ENCODE measurements at places on chromosomes 3 and 15. TPM values are rescaled to one million over a fixed set of nuclear protein-coding genes. Genes with fewer than 3 reads are reported as not detected.

DNA sequence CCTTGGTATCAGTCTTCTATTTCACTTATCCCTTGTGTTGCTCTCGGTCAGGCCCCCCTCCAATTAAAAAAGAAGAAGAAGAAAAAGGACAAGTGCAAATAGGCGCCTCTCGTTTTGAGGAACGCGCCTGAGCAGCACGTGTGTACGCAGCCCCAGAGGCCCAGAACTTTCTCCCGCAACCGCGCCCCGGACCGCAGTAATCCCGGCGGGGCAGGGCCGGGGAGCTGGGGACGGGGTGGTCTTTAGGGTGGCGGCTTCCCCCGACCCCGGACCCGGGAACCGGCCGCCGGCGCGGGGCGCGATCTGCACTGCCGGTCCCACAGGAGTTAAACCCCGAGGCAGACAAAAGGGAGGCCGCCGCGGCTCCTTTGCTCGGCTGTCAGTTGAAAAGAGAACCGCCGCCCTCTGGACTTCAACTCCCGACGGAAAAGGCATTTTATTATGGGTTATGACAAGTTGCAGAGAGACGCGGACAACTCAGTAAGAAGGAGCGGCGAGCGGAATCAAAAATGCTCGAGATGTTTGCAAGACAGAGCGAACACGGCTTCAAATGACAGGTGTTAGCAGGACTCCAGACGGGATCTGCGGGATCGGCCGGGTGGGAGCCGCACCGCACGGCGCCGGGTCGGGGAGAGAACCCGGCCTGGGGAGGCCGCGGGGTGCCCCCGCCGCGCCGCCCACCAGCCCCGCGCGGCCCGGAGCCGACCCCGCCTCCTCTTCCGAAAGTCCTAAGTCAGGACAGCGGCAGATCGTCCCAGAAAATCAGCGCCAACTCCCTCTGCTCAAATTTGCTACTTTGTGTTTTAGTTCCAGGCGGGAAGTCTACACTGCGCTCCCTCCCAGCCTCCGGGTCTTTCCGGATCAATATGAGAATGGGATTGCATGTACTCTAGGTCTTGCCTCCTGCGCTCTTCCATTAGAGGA is 79.0 kb downstream of the NR2F2 start:
- no peaks in the 10 kb centered on the region for H3K36me3 ChIP-seq
- peaks cover 94% of the 10 kb centered on the region for H3K27me3 ChIP-seq
- peak overlapping the region; percentile 49 for H3K4me3 ChIP-seq
- H3K27ac ChIP-seq = no peak overlapping the region
- peaks cover 5% of the 10 kb centered on the region for H3K4me1 ChIP-seq

GRCh38 chr15:25766417-25766816 is 96.7 kb downstream of the ATP10A start:
- H3K27ac ChIP-seq = no peak overlapping the region
- DNase-seq = no peak
- no peaks in the 10 kb centered on the region for H3K36me3 ChIP-seq
- no peaks in the 10 kb centered on the region for H3K27me3 ChIP-seq
- peaks cover 5% of the 10 kb centered on the region for H3K4me1 ChIP-seq

DNA sequence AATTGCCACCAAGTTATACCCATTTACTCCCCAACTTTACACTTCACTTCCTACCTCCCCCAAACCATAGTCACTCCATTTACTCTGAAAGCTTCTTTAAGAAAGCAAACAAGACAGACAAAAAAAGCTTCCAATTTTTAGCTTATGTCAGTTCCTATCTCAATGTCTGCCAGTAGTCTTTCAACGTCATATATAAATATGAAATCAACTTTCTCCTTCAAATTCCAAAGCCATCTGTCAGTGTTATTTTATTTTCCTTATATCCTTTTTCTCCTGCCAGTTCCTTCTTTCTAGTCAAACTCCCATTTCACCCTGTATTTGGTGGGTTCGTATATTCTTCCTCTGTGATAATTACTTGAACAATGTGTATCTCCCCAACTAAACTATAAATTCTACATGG is 85.8 kb upstream of the CMC1 start:
- DNase-seq = no peak
- H3K4me1 ChIP-seq = no peaks in the 10 kb centered on the region
- no peak overlapping the region for H3K4me3 ChIP-seq
- H3K36me3 ChIP-seq = no peaks in the 10 kb centered on the region
- H3K27ac ChIP-seq = no peak overlapping the region

SCG5 gene
- 18.2 TPM for total RNA-seq

- H3K27me3 ChIP-seq = no peaks in the 10 kb centered on the region
- no peak for DNase-seq
- H3K36me3 ChIP-seq = no peaks in the 10 kb centered on the region
- no peak overlapping the region for H3K27ac ChIP-seq
- no peak overlapping the region for H3K4me3 ChIP-seq
These were observed 21.7 kb downstream of the DAZL start for GRCh38 chr3:16583551-16583950.

SLCO2A1 gene
- 27.9 TPM for total RNA-seq

CYP1A2 gene
- total RNA-seq = not detected

DNA sequence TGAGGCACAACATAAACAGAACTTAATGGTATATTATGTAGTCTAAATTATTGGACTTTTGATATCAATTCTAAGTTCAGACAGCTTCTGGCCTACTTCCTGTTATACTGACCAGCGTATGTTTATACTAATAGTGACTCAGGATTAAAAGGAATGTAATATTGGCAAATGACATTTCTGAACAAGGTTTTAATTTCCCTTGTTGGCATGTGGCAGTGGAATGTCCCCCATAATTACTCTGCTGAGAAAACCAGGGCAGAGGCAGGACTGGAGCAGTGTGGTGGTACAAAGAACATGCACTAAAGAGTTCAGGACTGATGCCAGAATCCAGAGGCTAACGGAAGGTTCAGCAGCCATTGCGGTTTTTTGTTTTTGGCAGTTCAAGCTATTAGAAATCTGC is 184.0 kb downstream of the KCNAB1 start:
- no peaks in the 10 kb centered on the region for H3K36me3 ChIP-seq
- H3K4me1 ChIP-seq = no peaks in the 10 kb centered on the region
- H3K27me3 ChIP-seq = peaks cover 11% of the 10 kb centered on the region
- H3K27ac ChIP-seq = no peak overlapping the region
- no peak overlapping the region for H3K4me3 ChIP-seq
- no peak for DNase-seq

GRCh38 chr3:10557781-10558373 is 52.5 kb upstream of the ATP2B2 start:
- H3K4me1 ChIP-seq = peaks cover 11% of the 10 kb centered on the region
- no peaks in the 10 kb centered on the region for H3K36me3 ChIP-seq
- DNase-seq = no peak
- peaks cover 23% of the 10 kb centered on the region for H3K27me3 ChIP-seq
- H3K27ac ChIP-seq = no peak overlapping the region
- H3K4me3 ChIP-seq = no peak overlapping the region

- no peak overlapping the region for H3K27ac ChIP-seq
- H3K27me3 ChIP-seq = peaks cover 6% of the 10 kb centered on the region
- H3K36me3 ChIP-seq = no peaks in the 10 kb centered on the region
- H3K4me3 ChIP-seq = no peak overlapping the region
- peaks cover 14% of the 10 kb centered on the region for H3K4me1 ChIP-seq
These were observed 5.0 kb downstream of the GXYLT2 start for GRCh38 chr3:72892870-72893269.

GRCh38 chr3:67349551-67350174 is 304.7 kb downstream of the SUCLG2 start:
- H3K4me3 ChIP-seq = no peak overlapping the region
- no peaks in the 10 kb centered on the region for H3K4me1 ChIP-seq
- no peaks in the 10 kb centered on the region for H3K36me3 ChIP-seq
- no peaks in the 10 kb centered on the region for H3K27me3 ChIP-seq
- no peak overlapping the region for H3K27ac ChIP-seq

DNA sequence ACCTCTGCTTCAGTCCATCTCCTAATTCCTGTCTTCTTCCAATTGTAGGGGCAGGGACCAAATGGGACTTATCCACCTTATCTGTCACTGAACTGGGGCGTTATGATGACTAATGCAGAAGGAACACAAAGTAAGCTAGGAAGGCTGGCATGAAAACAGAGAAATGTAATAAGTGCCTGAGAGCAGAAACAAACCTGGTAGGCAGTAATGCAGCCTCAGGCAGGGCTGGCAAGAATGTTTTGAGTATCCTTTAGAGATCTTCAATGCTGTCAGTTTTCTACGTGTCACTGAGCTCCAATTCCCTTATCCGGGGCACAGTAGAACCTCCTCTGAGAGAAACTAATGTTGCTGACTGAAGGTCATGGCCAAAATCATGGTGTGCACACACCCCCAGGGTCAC is 246.2 kb upstream of the TBL1XR1 start:
- no peak overlapping the region for H3K27ac ChIP-seq
- DNase-seq = no peak
- H3K4me3 ChIP-seq = no peak overlapping the region
- H3K27me3 ChIP-seq = no peaks in the 10 kb centered on the region
- H3K36me3 ChIP-seq = no peaks in the 10 kb centered on the region

DNA sequence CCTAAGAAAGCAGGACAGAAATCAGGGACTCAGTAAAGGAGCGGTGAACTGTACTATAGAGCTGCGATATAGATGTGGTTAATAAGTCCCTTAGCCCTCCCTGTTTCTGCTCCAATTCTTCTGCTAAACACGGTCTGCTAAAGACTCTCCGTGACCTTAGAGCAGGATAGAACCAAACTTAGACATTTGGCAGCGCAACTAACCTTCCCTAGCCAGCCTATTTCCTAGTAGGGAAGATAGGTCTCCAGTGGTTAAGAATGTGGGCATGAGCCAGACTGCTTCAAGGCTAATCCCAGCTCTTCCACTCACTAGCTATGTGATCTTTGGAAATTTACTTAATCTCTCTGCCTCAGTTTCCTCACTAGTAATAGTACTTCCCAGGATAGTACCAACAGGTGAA is 193.6 kb upstream of the IL12A start:
- peaks cover 6% of the 10 kb centered on the region for H3K27me3 ChIP-seq
- no peak for DNase-seq
- peaks cover 10% of the 10 kb centered on the region for H3K4me1 ChIP-seq
- H3K4me3 ChIP-seq = no peak overlapping the region
- H3K36me3 ChIP-seq = no peaks in the 10 kb centered on the region

GRCh38 chr15:78360367-78360801 is 20.2 kb downstream of the CRABP1 start:
- no peak overlapping the region for H3K27ac ChIP-seq
- no peak for DNase-seq
- H3K36me3 ChIP-seq = no peaks in the 10 kb centered on the region
- no peak overlapping the region for H3K4me3 ChIP-seq
- H3K27me3 ChIP-seq = peaks cover 25% of the 10 kb centered on the region
- peaks cover 7% of the 10 kb centered on the region for H3K4me1 ChIP-seq

- DNase-seq = no peak
- peaks cover 12% of the 10 kb centered on the region for H3K27me3 ChIP-seq
- no peaks in the 10 kb centered on the region for H3K36me3 ChIP-seq
- H3K4me1 ChIP-seq = peaks cover 20% of the 10 kb centered on the region
- H3K27ac ChIP-seq = no peak overlapping the region
- no peak overlapping the region for H3K4me3 ChIP-seq
These were observed 131.4 kb downstream of the NSMCE3 start for GRCh38 chr15:29138260-29138659.

KLHL25 gene
- total RNA-seq = 15.2 TPM

- no peak for DNase-seq
- no peak overlapping the region for H3K27ac ChIP-seq
- no peaks in the 10 kb centered on the region for H3K27me3 ChIP-seq
These were observed 164.3 kb upstream of the GMNC start for GRCh38 chr3:191026746-191027145.

DNA sequence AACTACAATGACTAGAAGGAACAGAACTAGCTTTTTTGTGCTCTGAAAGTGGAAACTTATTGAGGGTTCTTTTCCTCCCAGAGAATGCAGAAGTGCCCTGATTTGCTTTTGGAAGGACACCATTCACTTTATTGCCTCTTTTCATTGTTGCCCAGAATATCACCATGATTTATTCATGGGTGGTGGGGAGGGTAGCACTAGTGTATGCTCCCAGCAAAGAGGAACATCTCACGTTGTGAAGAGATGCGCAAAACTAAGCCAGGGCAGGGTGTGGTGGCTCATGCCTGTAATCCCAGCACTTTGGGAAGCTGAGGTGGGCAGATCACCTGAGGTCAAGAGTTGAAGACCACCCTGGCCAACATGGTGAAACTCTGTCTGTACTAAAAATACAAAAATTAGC is 31.4 kb downstream of the FLNB start:
- no peaks in the 10 kb centered on the region for H3K27me3 ChIP-seq
- H3K4me1 ChIP-seq = peaks cover 40% of the 10 kb centered on the region
- DNase-seq = no peak
- no peak overlapping the region for H3K4me3 ChIP-seq

EHD4 gene
- 17.2 TPM for total RNA-seq

PLCH1 gene
- total RNA-seq = 14.2 TPM

DNA sequence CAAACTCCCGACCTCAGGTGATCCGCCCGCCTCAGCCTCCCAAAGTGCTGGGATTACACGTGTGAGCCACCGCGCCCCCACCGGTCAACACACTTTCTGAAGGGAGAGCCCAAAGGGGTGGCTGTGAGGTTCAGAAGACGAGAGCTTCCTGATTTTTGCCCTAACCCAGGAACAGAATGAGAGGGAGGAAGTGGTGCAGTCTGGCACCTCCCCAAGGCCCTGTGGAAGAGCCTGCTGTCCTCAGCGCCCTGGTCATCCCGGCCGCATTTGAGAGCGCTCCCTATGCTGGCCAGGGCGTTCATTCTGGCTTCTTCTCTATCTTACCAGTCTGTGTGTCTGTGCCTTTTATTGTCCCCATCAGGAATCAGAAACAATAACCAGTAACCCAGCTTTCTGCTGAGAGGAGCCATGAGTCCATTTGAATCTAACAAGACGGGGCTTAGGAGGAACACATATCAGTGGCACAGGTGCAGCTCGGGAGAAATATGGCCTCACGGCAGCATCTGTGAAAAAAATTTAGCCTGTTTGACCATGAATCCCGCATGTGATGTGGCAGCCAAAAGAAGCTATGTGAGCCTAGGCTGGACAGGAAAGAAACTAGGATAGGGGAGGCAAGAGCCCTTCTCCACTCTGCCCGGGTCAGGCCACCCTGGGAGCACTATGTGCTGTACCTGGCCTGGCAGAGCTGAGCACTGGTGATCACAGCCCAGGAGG is 12.9 kb downstream of the BDH1 start:
- peaks cover 4% of the 10 kb centered on the region for H3K36me3 ChIP-seq
- no peaks in the 10 kb centered on the region for H3K27me3 ChIP-seq
- no peak overlapping the region for H3K27ac ChIP-seq
- DNase-seq = no peak
- H3K4me3 ChIP-seq = no peak overlapping the region
- peaks cover 29% of the 10 kb centered on the region for H3K4me1 ChIP-seq

HGD gene
- 11.9 TPM for total RNA-seq

- no peak for DNase-seq
- H3K4me1 ChIP-seq = no peaks in the 10 kb centered on the region
- H3K36me3 ChIP-seq = no peaks in the 10 kb centered on the region
These were observed 118.5 kb upstream of the WNT5A start for GRCh38 chr3:55605443-55606236.

All from progenitor cell of endocrine pancreas (in vitro differentiated cells).